NCI-H1105 (cell line): ENCODE measurements at places on chromosomes 1 and 21.

- DNase-seq = no peak
Observed at GRCh38 chr1:4675454-4676186, 21.2 kb downstream of the AJAP1 start.

GRCh38 chr1:45995298-45995697, 137.1 kb downstream of the PIK3R3 start:
- DNase-seq = no peak

- no peak for DNase-seq
Observed at GRCh38 chr1:198556971-198557370, 16.5 kb upstream of the ATP6V1G3 start.

DNA sequence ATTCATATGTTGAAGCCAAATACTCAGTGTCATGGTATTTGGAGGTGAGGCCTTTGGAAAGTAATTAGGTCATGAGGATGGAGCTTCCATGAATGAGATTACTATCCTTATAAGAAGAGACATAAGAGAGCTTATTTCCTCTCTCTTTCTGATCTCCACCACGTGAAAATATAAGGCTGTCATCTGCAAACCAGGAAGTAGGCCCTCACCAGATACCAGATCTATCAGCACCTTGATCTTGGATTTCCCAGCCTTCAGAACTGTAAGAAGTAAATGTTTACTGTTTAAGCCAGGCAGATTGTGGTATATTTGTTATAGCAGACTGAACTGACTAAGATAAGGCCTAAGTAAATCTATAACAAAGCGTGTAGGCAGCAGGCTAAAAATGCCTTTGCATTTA, 25.3 kb downstream of the RBM11 start:
- no peak for DNase-seq

DNA sequence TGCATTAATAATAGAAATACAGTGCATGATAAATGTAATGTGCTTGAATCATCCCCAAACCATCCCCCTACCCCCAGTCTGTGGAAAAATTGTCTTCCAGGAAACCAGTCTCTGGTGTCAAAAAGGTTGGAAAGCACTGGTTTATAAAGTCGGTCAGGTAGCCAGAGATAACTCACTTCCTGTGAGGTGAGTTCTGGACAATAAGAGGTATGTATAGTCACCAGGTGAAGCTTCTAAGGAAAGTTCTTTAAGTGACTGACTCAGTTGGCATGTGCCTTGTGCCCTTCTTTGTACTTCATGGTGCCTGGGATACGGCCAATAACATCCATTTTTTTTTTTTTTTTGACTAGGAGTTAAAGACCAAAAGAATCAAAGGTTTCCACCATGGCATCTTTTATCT, 103.7 kb downstream of the GPATCH2 start:
- DNase-seq = no peak

DNA sequence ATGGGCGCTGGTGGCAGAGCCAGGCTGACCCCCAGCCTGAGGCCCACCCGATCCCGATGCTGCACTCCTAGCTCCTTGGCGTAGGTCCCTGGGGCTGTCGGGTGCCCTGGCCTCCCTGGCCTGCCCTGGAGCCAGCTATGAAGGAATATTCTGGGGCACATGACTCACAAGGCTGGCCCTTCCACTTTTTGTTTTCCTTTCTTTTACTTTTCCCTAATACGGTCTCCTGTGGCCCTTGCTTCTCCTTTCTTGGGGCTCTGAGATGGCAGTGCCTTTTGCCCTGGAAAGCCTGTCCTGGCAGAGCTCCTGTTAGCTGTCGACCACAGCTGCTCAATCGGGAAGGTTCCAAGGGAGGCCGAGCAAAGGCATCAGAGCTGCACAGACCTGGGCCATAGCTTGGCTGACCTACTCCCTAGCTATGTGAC, 22.1 kb downstream of the ARHGEF10L start:
- no peak for DNase-seq

DNA sequence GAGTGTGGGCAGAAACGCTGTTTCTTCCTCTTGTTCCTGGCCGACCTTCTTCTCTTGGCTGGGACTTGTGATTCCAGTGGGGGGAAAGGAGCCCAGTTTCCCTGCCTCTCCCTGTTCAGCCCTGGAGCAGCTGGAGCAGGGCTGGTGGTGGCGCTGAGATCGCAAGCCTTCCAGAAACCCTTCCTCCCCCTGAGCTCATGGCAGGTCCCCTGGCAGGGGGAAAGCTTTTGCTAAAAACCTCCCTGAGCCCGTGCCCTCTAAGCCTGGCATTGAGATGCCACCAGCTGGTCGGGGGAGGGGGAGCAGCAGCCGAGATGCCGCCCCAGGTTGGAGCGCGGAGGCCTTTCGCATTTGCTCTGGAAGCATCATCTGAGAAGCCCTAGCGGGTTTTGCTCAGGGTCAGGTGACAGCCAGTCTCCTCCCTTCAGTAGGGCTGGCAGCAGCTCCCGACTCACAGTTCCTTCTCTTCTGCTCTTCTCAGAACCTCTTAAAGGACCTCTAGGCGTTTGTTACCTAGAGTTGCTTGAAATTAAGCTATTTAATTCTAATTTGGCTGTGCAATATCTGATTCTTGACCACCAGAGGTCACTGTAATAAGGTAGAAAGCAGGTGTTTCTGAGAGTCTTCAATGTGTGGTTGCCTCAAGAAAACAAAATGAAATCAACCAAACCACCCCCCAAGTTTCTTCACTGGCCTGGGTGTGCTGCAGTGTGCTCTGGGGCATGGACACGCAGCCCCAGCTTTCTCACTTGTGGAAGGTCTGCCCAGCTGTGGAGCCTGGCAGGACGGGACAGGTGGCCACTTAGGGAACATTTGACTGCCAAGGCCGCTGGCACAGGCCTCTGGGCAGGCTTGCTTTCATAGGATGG, 257.3 kb downstream of the CAMTA1 start:
- peak; percentile 43 for DNase-seq

DNA sequence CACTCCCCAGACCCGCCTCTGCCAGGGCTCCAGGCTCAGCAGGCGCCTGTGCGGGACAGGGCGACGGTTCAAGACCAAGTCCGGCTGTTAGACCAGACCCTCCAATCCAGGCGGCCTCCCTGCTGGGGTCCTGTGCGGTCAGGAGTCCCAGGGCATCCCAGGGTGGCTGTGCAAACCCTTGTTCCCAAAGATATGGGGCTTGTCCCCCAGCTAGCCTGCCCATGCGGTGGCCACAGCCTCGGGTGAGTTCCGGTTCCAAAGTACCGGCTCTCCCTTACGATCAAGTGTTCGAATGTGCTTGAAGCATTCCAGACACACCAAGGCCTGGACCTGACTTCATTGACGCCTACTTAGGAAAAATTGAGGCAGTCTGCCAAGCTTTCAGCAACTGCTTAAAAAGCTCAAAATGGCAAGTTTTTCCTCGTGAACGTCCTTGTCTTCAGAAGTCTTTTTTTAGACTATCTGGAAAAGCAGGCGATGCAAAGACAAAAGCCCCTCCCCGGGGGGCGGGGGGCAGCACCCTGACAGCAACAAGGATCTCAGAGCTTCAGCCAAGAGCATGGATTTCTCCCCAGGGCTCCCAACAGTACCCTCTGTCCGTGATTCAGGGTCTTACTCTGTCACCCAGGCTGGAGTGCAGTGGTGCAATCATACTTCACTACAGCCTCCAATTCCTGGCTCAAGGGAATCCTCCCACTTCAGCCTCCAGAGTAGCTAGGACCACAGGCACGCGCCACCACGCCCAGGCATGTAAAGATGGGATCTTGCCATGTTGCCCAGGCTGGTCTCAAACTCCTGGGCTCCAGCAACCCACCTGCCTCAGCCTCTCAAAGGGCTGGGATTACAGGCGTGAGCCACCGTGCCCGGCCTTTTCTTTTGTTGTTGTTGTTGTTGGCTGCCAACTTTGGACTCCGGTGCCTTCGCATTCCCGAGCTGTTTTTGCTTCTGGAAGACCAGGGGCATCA, 2.3 kb downstream of the FAAP20 start:
- no peak for DNase-seq

- DNase-seq = no peak
Observed at GRCh38 chr21:36509973-36510664, 30.2 kb upstream of the CLDN14 start.

GRCh38 chr1:111756124-111756513, 418 bp downstream of the DDX20 start:
- no peak for DNase-seq

- DNase-seq = no peak
Observed at GRCh38 chr1:185450917-185451316, 133.9 kb upstream of the IVNS1ABP start.

DNA sequence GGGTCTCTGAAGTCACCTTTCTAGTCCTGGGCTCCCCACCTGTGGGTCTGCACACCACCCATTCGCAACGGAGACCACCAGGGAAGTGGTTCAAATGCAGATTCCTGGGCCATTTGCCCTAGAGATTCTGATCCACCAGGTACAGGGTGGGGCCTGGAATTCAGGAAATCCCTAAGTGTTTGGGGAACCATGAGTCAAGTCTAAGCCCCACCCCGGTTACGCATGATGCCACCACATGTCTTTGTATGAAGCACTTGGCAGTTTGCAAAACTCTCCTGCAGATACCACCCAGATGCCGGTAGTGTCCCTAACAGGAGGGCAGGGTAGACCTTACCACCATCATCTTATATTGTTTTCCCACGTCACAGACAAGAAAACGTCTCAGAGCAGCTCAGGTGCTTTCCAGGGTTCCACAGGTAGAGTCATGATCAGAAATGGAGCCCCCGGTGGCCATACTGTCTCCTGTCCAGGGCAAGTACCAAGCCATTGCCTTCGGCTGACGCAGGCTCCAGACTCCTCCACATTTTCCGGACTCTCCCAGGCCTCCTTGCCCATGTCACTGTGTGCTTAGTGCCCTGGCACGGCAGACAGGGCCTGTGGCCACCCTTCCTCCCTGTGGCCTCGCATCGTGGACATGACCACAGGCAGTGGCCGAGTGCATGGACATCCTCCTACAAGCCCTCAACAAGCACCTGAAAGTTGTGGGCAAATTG, 89.2 kb upstream of the TMEM51 start:
- no peak for DNase-seq
